Osteoblast (primary cell): ENCODE measurements at places on chromosomes 1 and 21.

DNA sequence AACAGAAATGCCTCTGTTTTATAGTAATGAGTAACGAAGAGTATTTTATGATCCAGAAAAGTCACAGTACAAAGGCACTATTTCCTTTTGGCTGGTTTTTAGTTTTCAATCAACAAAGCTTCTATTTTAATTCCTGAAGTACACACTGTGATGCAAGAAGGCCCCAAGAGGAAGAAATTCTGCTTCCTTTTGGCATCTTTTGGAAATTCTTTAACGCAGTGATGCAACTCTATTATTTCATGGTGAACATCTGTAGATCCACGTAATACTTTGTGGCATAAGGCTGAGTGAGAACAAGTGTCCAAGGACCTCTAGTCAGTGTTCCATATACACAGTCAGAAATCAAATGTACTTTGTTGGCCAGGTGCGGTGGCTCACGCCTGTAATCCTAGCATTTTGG is 137.5 kb downstream of the TGFB2 start:
- H3K4me3 ChIP-seq: no peak overlapping the region
- H3K27ac ChIP-seq: peak overlapping the region; percentile 97
- H3K4me1 ChIP-seq: peaks cover 34% of the 10 kb centered on the region
- no peaks in the 10 kb centered on the region for H3K36me3 ChIP-seq
- no peaks in the 10 kb centered on the region for H3K27me3 ChIP-seq

DNA sequence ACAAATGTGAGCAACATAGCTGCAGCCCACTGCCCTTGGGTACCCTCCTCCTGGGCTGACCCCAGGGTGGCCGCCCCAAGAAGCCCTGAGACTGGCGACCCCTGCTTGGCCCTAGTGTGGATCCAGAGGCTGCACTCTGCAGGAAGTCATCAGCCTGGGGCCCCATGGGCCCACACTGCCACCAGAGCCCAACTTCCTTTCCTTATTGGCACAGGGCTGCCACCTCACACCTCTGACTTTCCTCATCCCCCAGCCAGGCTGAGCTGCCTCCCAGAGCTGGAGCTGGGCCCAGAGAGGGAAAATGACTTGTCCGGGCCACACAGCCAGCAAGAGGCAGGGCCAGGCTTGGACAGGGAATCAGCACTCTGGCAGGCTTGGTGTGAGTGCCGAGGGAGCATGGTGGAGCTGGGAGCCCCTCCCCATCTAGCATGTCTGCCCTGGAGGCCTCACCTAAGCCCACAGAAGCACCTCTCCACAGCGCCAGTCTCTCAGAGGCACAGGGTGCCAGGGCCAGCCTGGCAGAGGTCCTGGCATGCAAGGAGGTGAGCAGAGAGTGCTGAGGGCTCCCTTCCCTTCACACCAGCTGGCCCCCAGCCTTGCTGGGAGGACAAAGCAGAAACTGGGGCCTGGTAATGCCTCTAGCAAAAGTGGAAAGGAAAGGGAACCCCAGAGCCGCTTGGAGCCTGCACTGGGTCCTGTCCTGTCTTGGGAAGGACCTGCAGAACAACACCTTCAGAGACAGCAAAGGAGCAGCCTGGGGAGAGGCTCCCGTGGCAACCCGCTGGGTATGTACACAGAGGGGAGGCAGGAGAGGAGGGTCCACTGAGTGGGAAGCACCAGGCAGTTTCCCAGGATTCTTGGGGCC is 3.2 kb downstream of the RAP1GAP start:
- no peak overlapping the region for H3K27ac ChIP-seq
- H3K36me3 ChIP-seq: no peaks in the 10 kb centered on the region
- H3K27me3 ChIP-seq: peaks cover 49% of the 10 kb centered on the region
- DNase-seq: peak; percentile 90
- peaks cover 13% of the 10 kb centered on the region for H3K4me1 ChIP-seq

DNA sequence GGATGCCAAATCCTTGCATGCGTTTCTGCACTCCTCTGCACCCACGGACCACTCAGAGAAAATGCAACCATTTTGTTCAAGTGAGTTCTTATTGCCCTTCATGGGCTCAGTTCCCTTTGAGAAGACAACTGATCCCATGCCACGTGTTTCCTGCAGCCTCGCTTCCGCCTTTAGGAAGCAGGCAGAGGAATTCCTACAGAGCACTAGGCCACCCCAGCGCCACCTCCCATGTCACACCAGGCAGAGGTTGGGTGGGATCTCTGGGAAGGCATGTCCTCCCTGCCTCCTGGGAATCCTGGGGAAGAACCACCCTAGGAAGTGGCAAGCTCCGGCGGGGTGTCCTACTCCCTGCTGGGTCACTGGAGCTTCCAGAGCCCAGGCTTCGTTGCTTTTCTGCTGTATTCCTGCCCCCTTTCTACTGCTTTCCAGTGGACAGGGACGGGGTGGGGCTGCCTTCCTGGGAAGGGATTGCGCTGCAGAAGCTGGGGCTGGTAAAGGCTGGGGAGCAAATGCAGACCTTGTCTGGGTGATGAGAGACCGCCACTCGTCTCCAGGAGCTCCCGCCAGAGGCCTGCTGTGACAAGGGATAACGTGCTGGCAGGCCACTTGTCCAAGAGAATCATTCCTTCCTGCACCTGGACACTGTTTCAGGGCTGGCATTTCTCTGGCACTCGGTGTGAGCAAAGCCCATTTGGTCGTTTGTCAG is 478.2 kb upstream of the VAMP3 start:
- H3K27ac ChIP-seq: peak overlapping the region; percentile 83
- H3K36me3 ChIP-seq: no peaks in the 10 kb centered on the region
- peaks cover 24% of the 10 kb centered on the region for H3K4me1 ChIP-seq
- H3K4me3 ChIP-seq: no peak overlapping the region

- no peak overlapping the region for H3K27ac ChIP-seq
- no peaks in the 10 kb centered on the region for H3K4me1 ChIP-seq
- H3K36me3 ChIP-seq: peaks cover 4% of the 10 kb centered on the region
- no peak for DNase-seq
Observed at GRCh38 chr21:26099610-26100219, 70.9 kb downstream of the APP start.

- no peaks in the 10 kb centered on the region for H3K27me3 ChIP-seq
- H3K4me3 ChIP-seq: no peak overlapping the region
- DNase-seq: no peak
- no peak overlapping the region for H3K27ac ChIP-seq
- H3K36me3 ChIP-seq: no peaks in the 10 kb centered on the region
Observed at GRCh38 chr1:199264911-199265310, 626.1 kb downstream of the PTPRC start.

DNA sequence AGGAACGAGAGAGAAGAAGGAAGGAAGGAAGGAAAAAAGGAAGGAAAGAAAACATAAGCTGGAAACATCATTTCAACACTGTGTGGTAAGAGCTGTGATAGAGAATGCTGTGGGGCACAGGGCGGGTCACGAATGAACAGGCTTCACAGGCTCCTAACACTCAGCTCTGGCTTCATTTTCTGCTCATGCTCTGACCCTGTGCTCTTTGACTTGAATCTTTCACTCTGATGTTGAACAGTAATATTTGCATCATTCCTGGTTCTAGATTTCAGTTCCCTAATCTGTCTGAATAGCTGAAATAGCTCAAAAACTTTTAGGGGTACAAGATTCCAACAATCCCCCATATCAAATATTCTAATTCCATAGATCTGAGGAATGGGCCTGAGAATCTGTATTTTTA is 207.3 kb downstream of the LHX8 start:
- H3K36me3 ChIP-seq: no peaks in the 10 kb centered on the region
- no peak for DNase-seq
- no peak overlapping the region for H3K27ac ChIP-seq

DNA sequence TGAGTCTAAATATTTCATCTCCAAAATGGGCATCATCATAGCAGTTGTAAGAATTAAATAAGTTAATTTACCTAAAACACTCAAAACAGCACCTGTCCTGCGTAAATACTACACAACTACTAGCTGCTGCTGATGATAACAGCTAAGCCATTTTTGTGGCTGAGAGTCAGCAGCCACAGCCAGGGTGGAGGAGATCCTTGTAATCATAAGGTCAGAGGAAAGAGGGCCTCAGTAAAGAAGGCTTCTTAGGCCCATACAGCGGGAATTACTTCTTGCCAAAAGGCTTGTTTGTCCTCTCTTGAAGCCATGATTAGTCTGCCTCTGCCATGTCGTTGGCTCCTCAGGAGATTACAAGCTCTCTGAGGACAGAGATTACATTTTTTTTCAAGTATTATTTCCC is 245.0 kb downstream of the FGGY start:
- no peaks in the 10 kb centered on the region for H3K36me3 ChIP-seq
- H3K4me1 ChIP-seq: no peaks in the 10 kb centered on the region
- no peak for DNase-seq
- no peaks in the 10 kb centered on the region for H3K27me3 ChIP-seq
- H3K4me3 ChIP-seq: no peak overlapping the region
- H3K27ac ChIP-seq: no peak overlapping the region

- no peaks in the 10 kb centered on the region for H3K27me3 ChIP-seq
- no peak for DNase-seq
- H3K36me3 ChIP-seq: no peaks in the 10 kb centered on the region
- H3K4me3 ChIP-seq: no peak overlapping the region
Observed at GRCh38 chr1:209241487-209241886, 342.0 kb upstream of the CAMK1G start.

- no peak overlapping the region for H3K4me3 ChIP-seq
- DNase-seq: no peak
- peaks cover 6% of the 10 kb centered on the region for H3K4me1 ChIP-seq
- H3K27me3 ChIP-seq: no peaks in the 10 kb centered on the region
- no peak overlapping the region for H3K27ac ChIP-seq
- peaks cover 3% of the 10 kb centered on the region for H3K36me3 ChIP-seq
Observed at GRCh38 chr21:31342348-31342747, 1.7 kb downstream of the TIAM1 start.

GRCh38 chr1:204255966-204256365 is 42.2 kb upstream of the GOLT1A start:
- H3K27me3 ChIP-seq: peaks cover 9% of the 10 kb centered on the region
- H3K4me1 ChIP-seq: peaks cover 10% of the 10 kb centered on the region
- no peak overlapping the region for H3K27ac ChIP-seq
- no peak overlapping the region for H3K4me3 ChIP-seq
- DNase-seq: peak; percentile 84

DNA sequence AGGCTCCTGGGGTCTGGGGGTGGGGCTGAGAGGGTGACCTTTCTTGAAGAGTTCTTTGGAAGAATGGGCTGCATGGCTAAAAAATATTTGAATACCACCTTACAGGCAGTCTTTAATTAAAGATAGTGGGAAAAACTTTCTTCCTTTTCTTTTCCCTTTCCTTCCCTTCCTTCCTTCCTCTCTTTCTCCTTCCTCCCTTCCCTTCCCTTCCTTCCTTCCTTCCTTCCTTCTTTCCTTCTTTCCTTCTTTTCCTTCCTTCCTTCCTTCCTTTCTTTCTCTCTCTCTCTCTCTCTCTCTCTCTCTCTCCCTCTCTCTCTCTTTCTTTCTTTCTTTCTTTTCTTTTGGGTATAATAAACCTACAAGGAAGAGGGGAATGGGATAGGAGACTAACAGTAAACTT is 77.8 kb upstream of the EDN2 start:
- DNase-seq: no peak
- no peaks in the 10 kb centered on the region for H3K36me3 ChIP-seq
- no peak overlapping the region for H3K4me3 ChIP-seq
- H3K4me1 ChIP-seq: no peaks in the 10 kb centered on the region
- no peaks in the 10 kb centered on the region for H3K27me3 ChIP-seq
- H3K27ac ChIP-seq: no peak overlapping the region

DNA sequence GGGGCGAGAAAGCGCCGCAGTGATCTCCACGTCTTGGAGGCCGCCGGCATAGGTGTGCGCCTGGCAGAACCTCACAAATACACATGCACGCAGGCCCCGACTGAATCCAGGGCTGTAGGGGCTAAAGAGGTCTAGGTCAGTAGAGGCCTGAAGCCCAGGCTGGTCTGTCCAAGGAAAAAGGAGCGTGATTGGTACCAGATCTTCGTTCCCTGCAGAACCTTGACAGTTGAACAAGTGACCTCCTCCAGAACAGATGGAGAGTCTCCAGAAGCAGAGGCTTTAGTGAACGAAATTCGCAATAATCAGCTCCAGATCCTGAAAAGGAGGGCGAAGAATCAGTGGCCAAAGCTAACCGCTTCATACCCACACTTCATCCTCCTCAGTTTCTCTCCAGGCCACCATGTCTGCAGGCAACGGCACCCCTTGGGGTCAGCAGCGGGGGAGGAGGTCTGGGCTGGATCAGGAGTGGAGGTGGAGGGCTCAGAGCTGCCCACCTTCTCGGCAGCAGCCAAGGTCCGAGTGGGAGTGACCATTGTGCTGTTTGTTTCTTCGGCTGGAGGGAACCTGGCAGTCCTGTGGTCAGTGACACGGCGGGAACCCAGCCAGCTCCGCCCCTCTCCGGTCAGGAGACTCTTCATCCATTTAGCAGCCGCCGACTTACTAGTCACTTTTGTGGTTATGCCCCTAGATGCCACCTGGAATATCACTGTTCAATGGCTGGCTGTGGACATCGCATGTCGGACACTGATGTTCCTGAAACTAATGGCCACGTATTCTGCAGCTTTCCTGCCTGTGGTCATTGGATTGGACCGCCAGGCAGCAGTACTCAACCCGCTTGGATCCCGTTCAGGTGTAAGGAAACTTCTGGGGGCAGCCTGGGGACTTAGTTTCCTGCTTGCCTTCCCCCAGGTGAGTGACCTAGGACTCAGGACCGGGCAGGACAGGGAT is 749 bp upstream of the PEX11B start:
- H3K4me1 ChIP-seq: peaks cover 22% of the 10 kb centered on the region
- peak; percentile 92 for DNase-seq
- H3K27ac ChIP-seq: peak overlapping the region; percentile 94
- H3K36me3 ChIP-seq: peaks cover 19% of the 10 kb centered on the region
- no peaks in the 10 kb centered on the region for H3K27me3 ChIP-seq
